Glutamatergic neuron (in vitro differentiated cells): ENCODE measurements at places on chromosomes 7 and 10. TPM values are rescaled to one million over a fixed set of nuclear protein-coding genes. Genes with fewer than 3 reads are reported as not detected.

ECHDC3 gene
- 11.8 TPM for total RNA-seq

MYH16 gene
- total RNA-seq: not detected

TUBAL3 gene
- not detected for total RNA-seq

ALOX5 gene
- 8.4 TPM for total RNA-seq

LRRTM3 gene
- total RNA-seq: not detected

GRCh38 chr10:4189281-4189680 is 404.3 kb upstream of the KLF6 start:
- DNase-seq: no peak

DNA sequence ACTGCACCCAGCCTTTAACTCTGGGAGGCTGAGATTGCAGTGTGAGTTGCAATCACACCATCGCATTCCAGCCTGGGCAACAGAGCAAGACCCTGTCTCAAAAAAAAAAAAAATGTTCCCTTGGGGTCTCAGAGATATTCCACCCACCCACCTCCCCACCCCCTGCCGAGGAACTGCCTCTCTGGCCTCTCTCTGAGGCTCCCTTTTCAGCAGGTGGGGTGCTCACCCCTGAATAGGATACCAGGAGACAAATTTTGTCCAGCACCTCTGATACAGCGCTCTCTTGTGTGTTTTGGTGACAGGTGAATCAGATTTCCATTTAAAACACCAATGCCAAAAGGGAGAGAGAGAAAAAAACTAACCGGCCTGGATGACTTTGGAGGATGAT is 92.6 kb upstream of the KIF5B start:
- DNase-seq: no peak

DNA sequence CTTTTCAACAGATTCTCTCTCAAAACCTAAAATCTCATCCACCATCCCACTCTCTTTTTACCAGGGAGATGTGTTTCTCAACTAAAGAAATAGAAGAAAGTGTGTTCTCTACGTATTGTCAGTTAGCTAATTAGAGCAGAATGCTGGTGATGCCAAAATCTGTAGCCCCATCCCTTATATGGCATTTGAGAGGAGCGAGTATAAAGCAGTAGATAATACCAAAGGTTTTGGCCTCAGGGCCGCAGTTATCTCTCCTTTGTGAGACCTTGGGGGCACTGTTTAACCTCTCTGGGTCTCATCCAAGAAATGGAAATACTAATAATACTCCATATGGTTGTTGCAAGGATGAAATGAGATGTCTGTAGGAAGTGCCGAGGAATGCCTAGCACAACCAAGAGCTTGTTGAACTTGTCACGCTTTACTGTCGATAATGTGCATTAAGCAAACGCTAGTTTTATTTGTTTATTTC is 456 bp upstream of the DLD start:
- DNase-seq: no peak

DNA sequence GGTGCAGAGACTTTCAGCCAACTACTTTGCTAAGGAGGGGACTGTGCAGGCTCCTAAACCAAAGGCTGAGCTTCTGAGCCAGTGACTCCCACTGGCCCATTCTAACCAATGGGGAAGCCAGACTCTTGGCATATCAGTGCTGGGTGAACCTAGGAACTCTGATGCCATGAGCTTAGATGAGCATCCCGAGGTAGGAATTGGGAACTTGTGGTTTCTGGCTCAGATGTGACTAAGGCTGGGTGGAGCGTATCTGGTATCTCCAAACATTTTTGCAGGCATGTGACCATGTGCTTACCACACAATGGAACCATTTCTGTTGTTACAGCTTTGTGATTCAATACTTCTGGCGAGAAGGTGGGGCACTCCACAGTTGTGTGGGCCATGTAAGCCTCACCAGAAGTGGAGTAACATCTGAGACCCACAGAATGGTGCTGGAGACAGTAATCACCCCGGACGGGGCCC is 2.5 kb upstream of the AVPI1 start:
- no peak for DNase-seq
